ENCODE measurements at places on chromosomes 4 and X.

DNA sequence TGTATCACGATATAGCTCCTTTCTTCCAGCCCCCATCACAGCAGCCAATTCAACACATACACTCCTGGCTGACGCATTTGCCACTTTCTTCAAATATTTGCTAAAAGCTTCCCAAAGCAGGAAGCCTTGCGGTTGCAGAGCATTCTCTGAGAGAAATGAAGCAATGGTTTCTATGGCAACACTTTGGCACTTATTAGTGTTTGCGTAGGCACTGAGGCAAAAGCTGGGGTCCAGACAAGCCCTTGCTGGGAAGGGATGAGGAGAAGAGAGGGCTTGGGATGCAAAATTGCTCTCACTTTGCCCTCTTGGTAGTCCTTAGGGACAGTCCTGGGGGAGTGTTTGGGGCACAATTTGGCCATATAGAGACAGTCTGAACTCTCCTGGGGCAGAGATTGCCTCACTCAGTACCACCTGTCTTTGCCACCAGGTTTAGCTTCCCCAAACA lies 55.0 kb upstream of the PAK3 start:
- no peak for DNase-seq

GRCh38 chr4:188603646-188604045 lies 464.4 kb downstream of the TRIML1 start:
- no peak for DNase-seq

DNA sequence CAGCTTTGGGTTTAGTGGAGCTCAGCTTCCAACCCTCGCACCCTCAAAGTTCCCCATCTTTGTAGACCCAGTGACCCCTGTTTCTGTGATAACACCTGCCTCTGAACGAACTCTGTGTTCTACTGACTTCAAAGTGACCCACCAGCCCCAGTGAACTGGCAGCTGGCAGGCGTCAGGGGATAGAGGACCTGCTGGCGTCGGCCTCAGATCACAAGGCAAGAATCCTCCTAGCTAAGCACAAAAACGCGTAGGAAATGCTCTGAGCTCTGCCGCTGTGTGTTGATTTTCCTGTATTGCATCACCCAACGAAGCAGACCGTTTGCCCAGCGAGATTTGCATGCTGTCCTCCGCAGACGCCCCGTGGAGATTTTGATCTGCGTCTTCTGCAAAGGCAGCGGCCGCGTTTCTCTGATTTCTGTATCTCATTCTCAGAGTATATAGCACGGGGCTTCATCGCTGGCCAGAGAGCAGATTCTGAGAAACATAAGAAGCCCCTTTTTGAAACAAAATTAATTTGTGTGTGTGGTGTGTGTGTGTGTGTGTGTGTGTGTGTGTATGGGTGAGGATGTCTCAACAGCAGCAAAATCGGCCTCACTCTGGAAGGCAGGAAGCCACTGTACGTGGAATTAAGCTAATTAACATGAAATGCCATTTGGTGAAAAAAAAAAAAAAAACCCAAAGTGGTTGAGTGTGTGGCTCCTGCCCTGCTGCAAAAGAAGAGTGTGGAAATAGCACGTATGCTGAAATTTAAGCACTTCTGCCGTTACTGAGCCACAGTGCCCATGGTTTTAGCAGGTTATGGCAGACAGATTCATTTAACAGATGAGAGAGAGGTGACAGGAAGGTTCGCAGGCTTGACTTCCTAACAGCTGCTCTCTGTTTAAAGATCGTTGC lies 29.2 kb upstream of the ASMTL start:
- no peak for DNase-seq

GRCh38 chrX:9651737-9652136 lies 113.9 kb downstream of the GPR143 start:
- DNase-seq, result no peak

DNA sequence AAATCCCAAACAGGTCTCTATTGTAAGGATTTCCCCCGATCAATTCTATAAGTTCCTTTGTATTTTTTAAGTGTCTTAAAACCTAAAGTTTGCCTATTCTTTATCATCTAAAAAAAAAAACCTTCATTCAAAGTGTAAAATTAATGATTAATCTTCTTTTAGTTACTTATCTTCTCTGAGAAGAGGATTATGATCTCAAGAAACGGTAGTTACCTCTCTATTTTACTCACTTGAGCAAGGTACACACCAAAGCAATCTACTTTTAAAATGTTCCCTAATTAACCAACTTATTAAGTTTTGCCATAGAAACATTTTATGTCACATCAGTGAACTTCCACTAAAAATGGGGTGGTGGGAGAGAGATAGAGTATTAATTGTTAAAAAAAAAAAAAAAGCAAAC lies 15.2 kb upstream of the GALNT7 start:
- DNase-seq, result no peak

- DNase-seq, result no peak
Observed at GRCh38 chr4:87044511-87045233, 109.9 kb downstream of the AFF1 start.

DNA sequence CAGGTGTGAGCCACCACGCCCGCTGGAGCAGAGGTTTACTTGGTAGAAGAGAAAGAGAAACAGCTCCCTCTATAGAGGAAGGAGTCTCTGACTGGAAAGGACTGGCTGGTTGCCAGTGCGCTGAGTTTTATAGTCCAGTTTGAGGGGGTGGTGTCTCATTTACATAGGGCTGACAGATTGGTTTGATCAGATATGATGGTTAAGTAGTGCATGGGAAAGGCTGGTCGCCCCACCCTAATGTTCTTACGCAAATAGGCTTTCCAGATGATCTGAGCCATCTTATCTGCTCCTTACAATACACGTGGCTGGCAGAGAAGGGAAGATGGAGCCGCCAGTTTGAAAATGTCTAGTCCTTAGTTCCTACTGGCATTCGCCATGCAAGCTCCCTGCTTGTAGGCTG lies 439.5 kb downstream of the NAF1 start:
- DNase-seq, result no peak

GRCh38 chr4:181659876-181660275 lies 583.3 kb upstream of the TENM3 start:
- no peak for DNase-seq

DNA sequence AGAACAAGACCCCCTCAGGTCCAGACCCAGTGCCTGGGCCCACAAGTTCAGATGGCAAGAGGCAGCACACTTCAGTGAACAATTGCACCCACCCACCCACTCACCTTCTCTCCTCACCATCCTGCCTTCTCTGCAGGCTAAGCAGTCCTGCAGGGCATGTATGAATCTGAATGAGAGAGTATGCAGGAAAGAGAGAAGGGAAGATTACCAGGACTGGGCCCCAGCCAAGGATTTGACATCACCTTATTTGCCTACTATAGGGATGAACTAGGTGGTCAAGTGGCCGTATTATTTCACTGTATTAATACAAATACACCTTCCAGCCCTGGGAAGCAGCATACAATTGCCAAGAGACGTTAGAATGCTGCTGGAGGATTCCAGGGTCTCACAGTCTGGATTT lies 2.1 kb upstream of the ZNF141 start:
- DNase-seq, result no peak

GRCh38 chrX:9336456-9336855 lies 128.4 kb upstream of the TBL1X start:
- no peak for DNase-seq

GRCh38 chr4:106424426-106424825 lies 55.8 kb upstream of the GIMD1 start:
- no peak for DNase-seq

DNA sequence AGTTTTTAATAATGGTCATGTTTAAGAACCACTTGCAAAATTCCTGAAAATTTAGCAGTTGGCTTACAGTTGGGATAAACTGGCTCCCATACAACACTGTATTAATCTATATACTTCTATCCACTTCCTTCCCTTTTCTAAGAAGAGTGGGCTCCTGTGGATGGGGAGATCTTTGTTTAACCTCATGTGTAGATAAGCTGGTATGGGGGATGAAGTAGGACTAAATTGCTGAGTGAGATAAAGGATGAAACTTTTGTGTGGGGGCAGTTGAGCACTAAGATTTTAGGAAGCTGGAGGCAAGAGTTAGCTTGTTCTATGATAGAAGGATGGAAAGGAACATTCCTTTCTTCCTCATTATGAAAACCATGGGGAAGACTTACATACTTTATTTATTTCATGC lies 54.6 kb upstream of the ATP8A1 start:
- no peak for DNase-seq

GRCh38 chrX:63418211-63418610 lies 67.1 kb upstream of the SPIN4 start:
- no peak for DNase-seq

GRCh38 chr4:69194166-69194565 lies 20.4 kb downstream of the UGT2B11 start:
- no peak for DNase-seq

DNA sequence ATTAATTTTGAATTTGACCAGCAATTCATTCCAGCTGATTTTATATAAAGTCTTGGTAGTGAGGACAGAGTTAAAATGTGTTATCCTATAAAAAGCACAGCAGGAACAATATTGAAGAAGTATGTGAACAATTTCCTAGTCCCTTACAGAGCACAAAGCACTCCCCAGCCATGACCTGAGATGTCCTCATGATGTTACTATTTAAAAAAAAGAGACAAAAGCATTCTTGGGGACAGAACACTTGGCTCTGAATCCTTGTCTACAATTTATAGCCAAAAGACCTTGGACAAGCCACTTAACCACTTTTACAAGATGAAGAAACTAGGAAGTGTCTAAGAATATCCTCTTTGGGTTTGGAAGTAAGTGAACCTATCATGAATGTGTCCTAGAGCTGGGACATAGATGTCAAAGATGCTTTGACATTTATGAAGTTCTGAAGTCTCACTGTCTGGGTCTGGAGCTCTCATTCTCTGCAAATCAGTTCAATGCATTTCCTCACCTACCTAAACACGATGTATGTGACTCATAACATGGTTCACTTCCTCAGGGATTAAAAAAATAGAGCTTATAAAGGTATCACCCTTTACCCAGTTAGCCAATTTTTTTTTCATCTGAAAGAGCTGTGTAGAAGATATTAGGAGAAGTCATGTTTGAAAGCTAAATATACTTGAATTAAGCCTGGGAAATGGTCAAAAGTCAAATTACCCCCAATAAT lies 61.4 kb downstream of the IGFBP7 start:
- no peak for DNase-seq

- no peak for DNase-seq
Observed at GRCh38 chr4:131347816-131348215, 1801.3 kb upstream of the PCDH10 start.

DNA sequence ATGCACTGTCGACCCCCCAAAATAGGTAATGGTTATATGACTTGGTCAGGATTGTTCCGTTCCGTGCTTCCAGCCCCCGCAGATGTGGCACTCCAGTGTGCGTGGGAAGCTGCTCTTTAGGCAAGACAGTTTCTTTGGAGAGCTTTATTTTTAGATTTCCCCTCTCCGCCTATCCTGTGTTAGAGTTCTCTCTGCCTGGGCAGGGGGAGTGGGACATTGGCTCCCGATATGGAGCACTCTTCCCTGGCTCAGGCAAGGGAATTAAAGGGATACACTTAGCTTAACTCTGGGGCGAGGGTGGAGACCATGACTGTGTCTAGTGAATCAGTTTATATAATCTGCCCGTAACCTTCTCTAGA lies 36.0 kb downstream of the DLG3 start:
- no peak for DNase-seq

GRCh38 chr4:69974631-69975030 lies 9.1 kb upstream of the CSN2 start:
- DNase-seq, result no peak

DNA sequence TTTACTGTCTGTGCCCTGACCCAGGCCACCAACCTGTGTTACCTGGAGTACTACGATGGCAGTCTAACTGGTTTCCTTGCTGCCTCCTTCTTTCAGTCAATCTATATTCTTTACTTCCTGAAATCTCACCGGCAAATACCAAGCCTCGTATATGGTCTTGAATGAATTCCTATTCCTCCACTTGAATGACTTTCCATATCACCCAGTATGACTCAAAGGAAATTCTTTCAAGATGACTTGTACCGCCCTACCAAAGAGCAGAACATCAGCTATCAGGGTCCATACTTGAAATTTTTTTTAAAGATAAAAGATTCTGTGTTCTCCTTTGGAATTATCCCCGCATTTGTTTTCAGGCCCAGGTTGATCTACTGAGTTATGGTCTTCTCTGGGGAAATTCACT lies 378.0 kb downstream of the AFF2 start:
- DNase-seq, result no peak

DNA sequence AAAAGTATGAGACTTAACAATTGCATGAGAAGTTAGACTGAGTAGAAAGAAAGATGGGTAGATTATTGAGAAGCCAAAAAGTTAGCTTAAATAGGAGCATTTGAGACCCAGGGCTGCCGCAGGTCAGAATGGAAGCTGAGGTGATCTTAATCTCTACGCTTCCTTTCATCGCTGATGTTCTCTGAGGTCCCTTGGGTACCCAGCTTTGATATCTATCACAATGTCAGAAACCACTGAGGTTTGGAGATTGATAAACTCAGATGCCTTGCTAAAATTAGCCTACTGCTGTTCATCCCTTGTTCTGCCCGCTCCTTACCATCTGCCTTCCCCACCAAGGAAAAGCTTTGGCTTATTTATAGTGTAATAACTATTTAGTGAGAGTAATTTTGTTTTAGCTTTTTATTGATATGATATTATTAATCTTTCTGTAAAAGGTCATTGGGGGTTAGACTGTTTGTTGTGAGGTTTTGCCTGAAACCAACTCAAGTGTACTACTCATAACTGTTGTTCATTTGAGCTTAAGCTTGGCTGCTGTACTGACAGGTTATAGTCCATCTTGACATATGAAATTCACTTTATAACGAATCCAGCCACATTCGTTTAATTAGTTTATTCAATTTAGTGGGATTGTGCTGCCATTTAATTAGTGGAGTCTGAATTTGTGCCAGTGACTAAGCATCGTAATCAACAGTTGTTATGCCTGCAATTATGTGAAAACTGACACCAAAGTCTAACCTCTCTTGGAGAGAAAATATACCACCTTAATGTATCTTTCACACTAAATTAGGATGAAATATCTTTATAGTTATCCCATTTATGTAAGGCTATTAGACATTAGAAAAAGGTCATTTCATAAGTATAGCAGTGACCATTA lies 15.1 kb downstream of the MCUB start:
- DNase-seq, result no peak

DNA sequence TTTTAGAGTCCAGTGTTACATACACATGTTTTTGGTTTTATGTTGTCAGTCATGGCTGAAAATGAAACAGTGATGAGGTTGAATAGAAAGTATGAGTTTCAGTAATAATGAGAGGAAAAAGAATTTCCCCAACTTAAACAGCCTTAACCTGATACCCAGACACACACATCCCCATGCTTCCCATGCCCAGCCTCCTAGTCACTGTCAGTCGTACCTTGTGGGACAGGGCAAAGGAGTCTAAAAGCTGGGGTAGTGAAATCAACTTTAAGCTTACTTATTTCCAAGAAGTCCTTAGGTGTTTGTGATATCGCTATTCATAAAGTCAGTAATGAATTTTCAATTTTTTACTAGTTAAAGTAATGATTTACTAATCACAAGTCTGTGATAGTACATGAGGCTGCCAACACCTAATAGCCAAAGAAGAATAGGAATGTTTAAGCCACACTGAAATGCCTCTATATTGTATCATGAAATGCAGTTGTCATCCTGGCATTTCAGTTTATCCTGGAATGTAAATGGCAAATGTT lies 24.3 kb upstream of the GPR34 start:
- no peak for DNase-seq

- no peak for DNase-seq
Observed at GRCh38 chrX:77935886-77936285, 25.4 kb downstream of the ATP7A start.

- DNase-seq, result no peak
Observed at GRCh38 chrX:139691493-139691842, 16.5 kb downstream of the MCF2 start.

Measured in NCI-H2107 (cell line).